Umbilical cord (tissue), 2 donors: ENCODE measurements at places on chromosomes 16 and 17.

DNA sequence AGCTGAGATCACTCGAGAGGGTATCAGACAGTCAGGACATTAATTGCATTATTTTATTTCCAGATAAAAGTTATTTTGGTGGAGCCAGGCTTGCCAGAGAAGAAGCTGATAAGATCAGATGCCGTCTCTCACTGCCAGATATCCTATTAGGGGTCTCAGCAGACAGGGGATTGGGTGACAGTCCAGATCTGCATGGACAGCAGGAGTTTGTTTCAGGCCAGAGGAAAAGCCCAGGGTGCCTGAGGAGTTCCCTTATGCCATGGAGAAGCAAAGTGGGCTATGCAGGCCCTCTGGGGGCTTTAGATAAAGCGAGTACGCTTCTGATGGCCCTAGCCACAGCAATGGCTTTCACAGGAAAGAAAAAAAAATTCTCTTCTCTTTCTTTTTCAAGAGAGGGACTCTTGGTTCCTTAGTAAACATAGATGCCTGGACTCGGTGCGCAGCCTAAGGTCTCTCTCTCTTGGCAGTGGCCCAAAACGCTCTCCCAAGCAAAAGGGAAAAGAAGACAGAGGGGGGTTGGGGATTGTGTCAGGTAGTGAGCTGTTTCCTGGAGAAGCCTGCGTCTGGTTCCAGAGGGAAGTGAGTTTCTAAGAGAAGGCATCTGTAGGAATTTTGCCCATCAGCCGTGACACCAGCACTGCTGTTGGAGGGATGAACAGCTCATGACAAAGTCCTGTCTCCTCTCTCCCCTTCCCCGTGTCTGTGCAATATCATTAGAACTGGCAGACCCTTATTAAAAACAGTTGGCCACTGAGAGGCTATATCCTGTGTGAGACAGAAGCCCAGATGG is 166.3 kb upstream of the FOXF1 start:
- DNase-seq = peak; percentile 33

DNA sequence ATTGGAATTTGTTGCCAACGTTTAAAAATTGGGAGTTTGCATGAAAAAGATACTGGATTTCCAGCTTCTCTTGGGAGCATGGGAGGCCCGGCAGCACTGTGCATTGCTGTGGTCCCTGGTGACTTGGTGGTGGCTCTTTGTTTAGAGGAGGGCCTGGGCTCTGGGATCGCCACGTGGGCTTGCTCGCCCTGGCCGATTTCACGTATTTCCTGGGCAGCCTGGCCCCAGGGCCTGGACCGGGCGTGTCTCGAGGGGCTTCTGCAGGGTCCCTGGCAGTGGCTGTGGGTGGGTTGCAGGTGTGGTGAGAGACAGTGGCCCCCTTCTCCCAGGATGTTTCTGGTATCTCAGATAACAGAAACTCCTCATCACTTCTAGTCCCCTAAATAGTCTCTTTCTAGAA is 67.9 kb downstream of the ATP2C2 start:
- no peak for DNase-seq

GRCh38 chr17:37174205-37174604 is 201.6 kb upstream of the C17orf78 start:
- DNase-seq = peak; percentile 45

GRCh38 chr16:8798174-8798527 is 512 bp downstream of the PMM2 start:
- DNase-seq = no peak

DNA sequence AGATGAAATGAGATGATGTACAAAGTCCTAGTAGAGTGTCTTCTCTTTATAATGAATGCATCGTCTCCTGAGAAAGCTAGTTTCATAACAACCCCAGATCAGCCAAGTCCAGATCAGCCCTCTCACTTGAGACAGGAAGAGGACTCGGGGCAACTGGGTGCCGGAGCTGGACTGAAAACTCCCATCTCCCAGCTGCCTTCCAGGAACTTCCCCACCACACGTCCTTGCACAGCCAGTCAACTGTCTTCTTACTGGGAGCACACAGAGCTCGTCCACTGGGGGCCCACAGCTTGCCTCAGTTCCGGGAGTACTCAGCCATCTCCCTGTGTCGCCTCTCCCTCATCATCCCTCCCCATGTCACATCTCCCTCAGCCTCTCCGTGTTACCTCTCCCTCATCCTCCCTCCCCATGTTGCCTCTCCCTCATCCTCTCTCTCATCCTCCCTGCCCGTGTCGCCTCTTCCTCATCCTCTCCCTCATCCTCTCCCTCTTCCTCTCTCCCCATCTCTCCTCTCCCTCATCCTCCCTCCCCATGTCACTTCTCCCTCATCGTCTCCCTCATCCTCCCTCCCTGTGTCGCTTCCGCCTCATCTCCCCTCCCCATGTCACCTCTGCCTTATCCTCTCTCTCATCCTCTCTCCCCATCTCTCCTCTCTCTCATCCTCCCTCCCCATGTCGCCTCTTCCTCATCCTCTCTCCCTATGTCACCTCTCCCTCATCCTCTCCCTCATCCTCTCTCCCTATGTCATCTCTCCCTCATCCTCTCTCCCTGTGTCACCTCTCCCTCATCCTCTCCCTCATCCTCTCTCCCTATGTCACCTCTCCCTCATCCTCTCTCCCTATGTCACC is 22.4 kb upstream of the KCNH6 start:
- DNase-seq = no peak

DNA sequence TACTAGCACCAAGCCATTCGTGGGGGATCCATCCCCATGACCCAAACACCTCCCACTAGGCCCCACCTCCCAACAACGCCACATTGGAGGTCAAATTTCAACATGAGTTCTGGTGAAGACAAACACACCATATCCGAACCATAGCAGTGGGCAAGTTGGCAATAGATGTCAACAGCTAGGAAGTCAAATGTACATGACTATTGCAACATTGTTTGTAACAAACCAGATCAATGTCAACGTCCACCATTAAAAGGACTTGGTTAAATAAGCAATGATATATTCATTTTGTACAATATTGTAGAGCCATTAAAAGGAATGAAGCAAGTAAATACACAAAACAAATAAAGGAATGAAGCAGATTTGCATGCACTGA is 26.5 kb upstream of the CIITA start:
- DNase-seq = no peak

DNA sequence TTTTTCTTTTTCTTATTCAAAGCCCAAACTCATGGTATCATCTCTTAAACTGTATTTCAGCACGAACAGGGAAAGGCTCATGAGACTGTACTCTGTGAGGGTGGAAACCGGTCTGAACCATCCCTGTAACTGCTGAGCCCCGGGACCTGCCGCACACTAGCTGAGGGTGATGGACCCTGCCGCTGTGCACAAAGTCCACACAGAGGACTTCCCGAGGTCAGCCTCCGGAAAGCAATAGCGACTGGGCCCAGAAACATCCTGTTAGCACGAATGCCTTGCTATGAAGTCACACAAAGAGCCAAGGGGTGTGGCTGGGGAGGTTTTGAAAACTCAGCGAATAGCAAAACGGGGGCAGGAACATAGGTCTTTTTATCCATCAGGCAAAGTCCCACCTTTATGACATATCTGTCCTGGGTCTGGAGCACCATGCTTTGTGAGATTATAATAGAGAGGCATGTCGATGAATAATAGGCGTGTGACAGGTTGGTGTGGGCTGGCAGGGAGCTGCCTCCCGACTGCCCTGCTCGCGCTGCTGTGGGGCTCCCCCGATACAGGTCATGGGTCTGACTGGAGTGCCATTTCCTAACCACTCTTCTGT is 33.4 kb downstream of the CDK5R1 start:
- DNase-seq = no peak

- peak; percentile 47 for DNase-seq
Measured at GRCh38 chr17:47810200-47810821, 11.3 kb downstream of the OSBPL7 start.

- DNase-seq = no peak
Measured at GRCh38 chr16:911604-912321, 59.0 kb downstream of the LMF1 start.

DNA sequence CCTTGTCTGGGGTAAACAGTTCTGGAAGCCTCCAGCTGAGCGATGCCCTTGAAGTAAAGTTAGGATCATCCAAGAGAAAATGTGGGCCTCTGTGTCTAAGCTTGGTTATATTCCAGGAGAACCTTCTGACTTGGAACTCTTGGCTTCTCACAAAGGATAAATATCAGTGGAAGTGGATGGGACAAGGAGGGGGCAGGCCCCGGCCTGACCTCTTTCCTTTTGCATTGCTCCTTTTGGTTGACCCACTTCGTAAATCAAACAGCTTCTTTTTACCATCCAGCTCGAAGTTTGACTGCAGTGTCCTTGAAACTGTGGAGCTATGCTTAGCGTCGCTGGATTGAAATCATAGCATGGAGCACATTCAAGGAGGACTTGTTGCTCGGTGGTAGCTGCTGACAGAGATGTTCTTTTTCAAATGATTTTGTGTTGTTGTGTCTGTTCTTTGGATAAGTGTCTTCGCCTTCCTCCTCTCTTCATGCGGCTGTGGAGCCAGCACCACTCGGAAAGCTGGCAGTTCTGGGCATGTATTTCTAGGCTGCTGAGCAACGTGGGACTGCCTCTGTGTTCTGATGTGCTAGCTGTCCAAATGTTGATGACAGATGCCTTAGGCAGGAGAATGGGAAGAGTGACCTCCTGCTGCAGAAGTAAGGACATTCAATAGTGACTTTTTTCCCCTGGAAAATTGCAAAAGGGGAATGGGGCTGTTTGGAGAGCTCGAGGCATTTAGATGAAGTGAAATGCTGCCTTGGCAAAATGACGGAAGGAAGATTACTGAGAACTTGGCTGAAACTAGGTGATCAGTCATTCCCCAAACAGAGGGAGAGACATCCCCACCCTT is 4.5 kb downstream of the MINK1 start:
- DNase-seq = no peak

DNA sequence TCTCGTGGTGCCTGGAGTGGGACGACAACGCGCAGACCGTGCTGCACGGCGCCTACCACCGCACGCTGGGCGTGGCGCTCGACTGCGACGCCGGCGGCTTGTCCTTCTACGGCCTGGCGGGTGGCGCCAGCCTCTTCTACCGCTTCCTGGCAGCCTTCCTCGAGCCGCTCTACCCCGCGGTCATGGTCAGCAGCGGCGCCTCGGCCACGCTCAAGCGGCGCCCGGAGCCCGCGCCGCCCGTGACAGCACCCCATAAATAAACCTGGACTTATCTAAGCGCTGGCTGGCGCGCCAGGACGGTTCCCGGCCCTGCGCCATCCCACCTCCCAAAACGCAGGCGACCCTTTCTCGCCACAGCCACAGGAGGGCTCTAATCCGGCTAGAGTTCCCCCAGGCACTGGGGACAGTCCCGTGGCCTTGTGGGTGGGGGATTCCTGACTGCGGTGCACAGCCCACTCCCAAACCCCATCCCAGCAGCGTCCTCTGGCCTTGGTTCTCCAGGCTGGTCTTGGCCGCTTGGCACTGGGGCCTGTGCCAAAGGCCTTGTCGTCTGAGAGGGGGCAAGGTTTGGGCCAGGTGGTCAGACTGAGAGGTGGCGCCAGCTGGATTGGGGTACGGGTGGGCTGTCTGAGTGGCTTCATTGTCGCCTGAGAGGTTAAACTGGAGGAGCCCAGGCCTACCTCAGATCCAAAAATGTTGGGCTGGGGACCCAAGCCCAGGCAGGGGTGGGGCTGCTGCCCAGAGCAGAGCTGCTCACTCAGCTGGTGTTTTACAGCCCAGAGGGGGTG is 10.1 kb upstream of the SLC16A5 start:
- peak; percentile 55 for DNase-seq

DNA sequence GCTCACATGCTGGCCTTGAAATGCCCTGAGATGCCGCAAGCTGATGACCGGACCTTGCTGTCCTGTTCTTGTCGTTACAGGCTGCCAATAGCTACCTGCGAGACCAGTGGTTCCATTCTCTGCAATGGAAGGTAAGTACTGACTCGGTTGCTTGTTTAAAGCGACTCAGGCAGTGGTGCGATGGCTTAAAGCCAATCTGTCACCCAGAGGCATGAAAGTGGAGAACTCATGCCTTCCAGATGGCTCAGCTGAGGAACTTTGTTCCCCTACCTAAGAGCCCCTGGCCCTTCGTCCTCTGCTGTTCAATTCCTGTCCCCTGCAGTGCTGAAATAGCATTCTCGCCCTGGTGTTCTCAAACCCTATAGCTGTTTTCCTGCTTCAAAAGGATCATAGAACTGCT is 158.3 kb upstream of the PLCG2 start:
- DNase-seq = no peak

GRCh38 chr17:327971-328370 is 24.6 kb downstream of the RPH3AL start:
- DNase-seq = no peak

DNA sequence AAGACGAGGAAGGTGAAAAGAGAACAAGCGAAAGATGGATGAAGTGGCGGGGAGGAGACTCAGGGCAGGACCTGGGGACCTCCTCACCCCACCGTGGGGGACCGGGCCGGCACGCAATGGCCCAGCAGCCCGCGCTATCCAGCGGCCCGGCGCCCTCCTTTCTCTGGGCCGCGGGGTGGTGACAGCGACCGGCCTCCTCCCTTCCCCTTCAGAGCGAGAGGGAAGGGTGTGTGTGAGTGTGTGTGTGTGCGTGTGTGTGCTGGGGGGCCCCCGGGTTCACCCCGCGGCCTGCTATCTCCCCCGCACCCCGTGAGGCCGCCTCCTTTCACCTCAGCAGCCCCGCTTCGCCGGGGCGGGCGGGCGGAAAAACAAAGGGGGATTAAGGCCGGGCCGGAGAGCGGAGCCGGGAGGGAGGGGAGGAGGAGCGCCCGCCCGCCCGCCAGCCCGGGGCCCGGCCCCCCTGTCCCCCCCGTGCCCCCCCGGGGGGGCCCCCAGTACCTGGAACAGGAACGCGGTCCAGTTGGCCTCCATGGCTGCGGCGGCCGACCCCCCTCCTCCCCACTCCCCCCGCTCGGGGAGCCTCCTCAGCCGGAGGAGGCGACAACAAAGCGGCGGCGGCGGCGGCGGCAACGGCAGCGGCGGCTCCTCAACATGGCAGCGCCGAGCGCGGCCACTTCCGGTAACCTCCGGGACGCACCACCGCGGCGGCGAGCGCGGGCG is at the start of gene VEZF1:
Gene VEZF1, minus strand, starts transcription at position 674 of the 720 bp plus-strand sequence. Its CDS starts 143 bp downstream, at position 531.
- peak; percentile 78 for DNase-seq

- no peak for DNase-seq
Measured at GRCh38 chr17:58507123-58507634, 7.3 kb downstream of the MTMR4 start.

DNA sequence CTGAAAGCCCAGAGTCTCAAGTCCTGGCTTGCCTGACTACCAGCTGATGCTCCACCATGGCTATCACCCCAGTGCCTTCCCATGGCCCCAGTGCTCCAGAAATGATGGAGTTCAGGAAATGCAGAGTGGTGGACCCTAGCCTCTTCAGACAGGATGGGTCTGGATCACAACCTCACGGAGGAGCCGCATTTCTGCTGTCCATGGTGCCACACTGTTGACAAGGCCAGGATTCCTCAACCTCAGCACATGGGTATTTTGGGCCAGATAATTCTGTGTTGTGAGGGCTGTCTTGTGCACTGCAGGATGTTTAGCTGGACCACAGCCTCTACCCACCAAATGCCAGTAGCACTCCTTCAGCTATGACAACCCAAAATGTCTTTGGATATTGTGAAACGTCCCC is 6.7 kb upstream of the CRHR1 start:
- no peak for DNase-seq

DNA sequence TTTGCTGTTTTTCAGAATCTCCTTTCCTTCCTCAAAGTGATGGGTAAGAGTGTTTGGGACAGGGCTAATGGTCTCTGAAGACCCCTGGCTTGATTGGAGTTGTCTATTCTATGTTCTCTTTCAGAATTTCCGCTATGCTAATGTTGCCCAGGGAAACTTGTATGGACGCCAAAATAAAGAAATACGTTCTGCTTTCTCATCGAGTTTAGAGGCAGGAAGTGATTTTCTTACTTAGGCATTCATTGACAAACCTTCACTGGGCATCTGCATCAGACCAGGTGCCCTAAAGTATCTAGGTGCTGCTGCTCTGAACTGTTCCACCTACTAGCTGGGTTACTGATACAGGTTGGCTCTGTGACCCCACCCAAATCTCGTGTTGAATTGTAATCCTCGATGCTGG is 787.9 kb upstream of the EEF2KMT start:
- DNase-seq = no peak

- DNase-seq = no peak
Measured at GRCh38 chr16:74680681-74681080, 14.0 kb upstream of the RFWD3 start.
